ENCODE measurements at places on chromosomes 2 and 18. TPM values are rescaled to one million over a fixed set of nuclear protein-coding genes. Genes with fewer than 3 reads are reported as not detected.

YES1 gene
- total RNA-seq = 71.8 TPM

CDH19 gene
- total RNA-seq = not detected

UGT1A7 gene
- not detected for total RNA-seq

UGT1A4 gene
- total RNA-seq = not detected

ERFE gene
- total RNA-seq = 11.2 TPM

POTEC gene
- not detected for total RNA-seq

Measured in pericardium fibroblast (primary cell).